Stimulated activated CD4-positive, alpha-beta T cell treated with anti-CD3 and anti-CD28 coated beads, Interleukin-15, amount 100 ng/mL, for 1 hour (primary cell): ENCODE measurements at places on chromosomes 12 and 14.

- DNase-seq = peak; percentile 38
Measured at GRCh38 chr12:57240066-57240921, 10.7 kb downstream of the STAC3 start.

DNA sequence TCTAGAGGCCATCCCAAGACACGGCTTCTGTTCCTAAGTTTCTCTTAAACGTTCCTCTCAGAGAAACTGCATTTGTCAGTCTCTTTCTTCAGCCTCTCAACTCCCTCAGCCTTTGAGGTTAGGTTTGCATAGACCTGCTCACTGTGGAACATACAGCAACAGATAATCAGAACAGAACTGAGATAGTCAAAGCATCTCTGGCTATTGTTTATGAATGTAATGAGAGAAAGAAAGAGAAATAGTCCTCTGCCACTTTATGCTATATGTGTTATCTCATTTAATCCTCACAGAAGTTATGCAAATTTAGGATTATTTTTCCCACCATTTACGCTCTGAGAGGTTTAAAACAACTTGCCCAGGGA is 190.6 kb downstream of the PHLDA1 start:
- DNase-seq = no peak

GRCh38 chr14:92637228-92637627 is 111.2 kb downstream of the LGMN start:
- no peak for DNase-seq

DNA sequence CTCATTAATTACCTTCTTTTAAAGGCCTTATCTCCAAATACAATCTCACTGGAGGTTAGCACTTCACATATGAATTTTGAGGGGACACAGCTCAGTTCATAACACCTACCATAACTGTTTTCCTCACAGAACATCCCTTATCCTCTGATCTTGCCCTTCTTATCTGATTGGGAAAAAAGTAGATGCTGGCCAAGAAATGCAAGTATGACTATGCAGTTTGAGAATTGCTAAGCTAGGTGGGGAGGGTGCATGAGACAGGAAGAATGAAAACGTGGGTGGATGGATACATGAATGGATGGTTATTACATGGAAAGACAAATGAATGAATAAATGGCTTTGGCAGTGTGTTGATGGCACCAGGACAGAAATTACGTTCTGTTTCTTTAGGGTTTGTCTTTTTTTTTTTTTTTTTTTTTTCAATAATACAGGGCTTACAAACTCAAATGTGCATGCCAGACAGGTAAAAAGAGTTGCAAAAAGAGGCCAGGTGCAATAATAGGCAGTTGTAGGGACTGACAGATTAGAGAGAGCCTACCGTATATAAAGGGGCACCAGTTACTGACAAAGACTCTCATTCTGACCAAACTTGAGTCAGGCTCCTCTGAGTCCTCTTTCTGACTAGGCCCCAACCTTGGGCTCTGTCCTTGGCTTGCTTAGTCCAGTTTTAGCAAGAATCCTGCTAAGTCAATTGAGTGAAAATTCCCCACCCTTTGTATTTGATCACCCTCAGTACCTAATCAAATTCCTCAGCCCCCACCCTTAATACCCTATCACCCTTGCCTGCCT is 304.9 kb downstream of the ZFP36L1 start:
- no peak for DNase-seq

- DNase-seq = no peak
Measured at GRCh38 chr12:80708975-80709328, 1.5 kb downstream of the MYF6 start.

DNA sequence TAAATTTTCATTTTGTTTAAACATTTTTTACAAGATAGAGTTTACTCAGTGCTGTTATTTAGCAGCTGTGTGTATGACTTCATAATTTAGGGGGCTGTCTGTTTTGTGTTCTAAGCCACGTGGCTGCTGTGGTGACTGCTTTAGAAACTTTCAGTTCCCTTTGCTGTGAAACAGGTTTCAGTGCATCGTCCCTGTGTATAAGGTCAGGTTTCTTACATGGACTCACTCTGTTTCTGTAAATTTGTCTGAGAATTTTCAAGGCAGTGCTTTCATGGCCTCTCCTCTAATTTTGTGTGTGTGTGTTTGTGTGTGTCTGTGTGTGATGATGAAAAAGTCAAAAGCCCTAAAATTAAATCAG is 32.4 kb downstream of the BICD1 start:
- no peak for DNase-seq

GRCh38 chr14:22143363-22143762 is 445.7 kb downstream of the DAD1 start:
- no peak for DNase-seq

- DNase-seq = no peak
Measured at GRCh38 chr14:64953661-64954060, 11.1 kb upstream of the GPX2 start.

DNA sequence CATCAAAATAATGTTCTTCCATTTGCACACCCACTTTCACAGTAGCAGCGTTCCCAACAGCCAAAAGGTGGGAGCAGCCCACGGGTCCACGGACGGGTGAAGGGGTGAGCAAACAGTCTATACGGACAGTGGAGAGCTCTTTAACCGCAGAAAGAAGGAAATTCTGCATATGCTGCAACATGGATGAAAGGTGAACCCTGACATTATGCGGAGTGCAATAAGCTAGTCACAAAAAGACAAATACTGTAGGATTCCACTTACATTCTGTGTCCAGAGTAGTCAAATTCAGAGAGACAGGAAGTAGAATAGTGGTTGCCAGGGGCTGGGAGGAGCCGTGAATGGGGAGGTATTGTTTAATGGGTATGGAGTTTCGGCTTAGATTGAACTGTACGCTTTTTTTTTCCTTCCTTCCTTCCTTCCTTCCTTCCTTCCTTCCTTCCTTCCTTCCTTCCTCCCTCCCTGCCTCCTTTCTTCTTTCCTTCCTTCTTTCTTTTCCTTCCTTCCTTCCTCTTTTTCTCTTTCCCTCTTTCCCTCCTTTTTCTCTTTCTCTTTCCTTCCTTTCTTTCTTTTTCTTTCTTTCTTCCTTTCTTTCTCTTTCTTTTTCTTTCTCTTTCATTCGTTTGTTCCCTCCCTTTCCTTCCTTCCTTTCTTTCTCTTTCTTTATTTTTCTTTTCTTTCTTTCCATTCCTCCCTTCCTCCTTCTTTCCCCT is 15.8 kb upstream of the ANKRD9 start:
- no peak for DNase-seq

DNA sequence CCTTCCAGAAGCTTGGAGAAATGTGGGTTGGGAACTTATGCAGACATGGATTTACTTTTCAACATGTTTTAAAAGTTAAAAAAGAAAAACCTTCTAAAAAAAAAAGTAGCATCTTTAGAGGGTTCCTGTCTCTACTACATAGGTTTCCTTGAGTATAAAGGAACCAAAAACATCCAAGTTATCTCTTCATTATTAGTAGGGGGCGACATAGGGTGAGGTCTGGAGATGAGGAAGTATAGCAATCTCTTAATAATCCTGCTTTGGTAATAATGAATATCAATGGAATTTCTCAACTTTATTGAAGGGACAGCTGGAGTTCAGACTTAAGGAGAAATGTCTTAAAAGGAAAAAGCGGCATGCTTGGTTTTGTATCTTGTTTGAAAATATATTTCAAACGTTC is 6.5 kb upstream of the PLXNC1 start:
- no peak for DNase-seq

GRCh38 chr14:60651086-60651795 is 2.0 kb upstream of the SIX1 start:
- DNase-seq = no peak

DNA sequence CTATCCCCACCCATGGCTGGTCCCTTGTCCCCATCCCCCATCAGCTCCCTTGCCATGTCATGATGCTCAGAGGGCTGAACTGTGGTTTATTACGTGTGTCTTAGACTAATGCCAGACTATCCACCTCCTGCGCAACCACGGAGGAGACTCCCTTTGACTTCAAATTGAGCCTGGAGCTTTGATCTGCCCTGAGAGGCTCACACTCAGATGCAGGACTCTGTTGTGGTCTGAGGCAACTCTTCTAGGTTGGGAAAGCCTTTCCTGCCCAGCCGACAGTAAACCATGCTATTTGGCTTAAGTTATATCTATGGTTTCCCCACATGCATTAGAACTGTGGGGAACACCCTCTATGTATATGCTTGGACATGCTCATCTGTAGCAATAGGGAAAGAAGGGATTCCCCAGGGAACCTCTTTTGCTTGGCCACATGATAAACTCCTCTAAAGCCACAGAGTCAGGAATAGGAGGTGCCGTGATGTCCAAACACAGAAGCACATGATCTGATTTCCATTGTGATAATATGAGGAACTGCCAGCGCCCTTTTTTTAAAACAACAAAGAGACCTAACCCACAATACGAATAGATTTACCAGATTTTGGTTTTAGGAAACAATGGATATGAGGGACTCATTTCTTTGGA is 11.1 kb upstream of the LGALS3 start:
- no peak for DNase-seq

- no peak for DNase-seq
Measured at GRCh38 chr12:122891661-122892525, 4.0 kb downstream of the VPS37B start.

- no peak for DNase-seq
Measured at GRCh38 chr12:125954362-125954761, 889.1 kb downstream of the AACS start.

GRCh38 chr12:24948757-24949722 is at the start of gene BCAT1:
Gene BCAT1, minus strand, starts transcription at chr12:24949101. Its CDS starts 169 bp downstream, at chr12:24948932.
- peak; percentile 19 for DNase-seq

DNA sequence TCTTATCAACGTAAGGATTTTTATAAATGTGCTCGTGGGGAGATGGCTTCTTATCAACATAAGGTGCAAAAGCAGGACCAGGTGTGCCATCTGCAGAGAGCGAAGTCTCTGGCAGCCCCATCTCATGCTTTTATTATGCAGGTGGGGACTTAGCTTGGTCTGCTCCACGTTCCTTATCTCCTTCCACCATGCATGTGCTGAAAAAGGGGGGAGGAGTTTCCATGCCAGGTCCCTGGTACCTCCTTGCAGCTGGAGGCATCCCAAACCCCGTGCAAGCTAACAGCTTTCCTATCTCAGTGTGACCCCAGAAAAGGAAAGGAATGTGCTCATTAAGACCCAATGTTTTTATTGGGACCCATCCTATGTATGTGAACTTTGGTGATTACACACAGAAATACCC is 608.5 kb downstream of the TMEM121 start:
- no peak for DNase-seq

DNA sequence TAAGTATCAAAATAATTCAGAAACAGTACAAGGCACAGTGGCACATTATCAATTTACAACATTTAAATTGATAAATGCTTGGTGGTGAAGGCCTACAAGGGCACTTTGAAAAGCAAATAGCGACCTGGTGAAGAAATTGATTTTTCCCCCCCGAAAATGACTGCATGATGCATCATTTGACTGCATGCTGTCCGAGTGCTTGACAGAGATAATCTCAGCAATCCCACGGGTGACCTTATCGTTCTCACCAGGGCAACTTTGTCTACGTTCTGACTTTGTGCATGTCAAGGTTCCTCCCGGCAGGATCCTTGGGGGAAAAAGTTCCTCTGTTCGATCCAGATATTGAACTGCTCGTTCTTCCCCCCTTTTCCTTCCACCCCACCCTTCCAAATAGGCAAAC is 384.8 kb downstream of the EGLN3 start:
- no peak for DNase-seq

DNA sequence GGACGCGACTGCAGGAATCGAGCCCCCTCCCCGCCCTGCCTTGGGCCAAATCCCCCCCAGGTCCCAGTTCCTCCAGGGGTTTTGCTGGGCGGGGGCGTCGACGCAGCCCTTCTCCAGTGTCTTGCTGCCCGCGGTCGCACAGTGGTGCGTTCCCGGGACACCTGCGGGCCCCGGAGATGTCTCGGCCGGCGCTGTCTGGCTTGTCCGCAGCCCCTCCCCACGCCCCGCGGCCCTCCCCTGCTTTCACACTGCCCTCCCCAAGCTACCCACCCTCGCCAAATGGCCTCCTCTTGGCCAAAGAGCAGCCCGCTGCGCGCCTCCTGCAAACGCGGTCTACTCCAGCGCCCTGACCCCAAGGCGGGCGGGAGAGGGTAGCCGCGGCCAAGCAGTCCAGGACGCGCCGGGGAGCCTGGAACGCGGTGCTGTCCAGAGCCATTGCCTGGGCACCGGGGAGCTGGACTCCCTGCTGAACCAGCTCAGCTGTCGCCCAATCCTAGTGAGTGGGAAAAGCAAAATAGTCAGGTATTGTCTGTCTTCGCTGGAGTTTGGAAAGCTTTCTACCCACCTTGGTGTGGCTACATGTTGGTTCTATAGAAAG is 122.0 kb downstream of the AACS start:
- DNase-seq = no peak

DNA sequence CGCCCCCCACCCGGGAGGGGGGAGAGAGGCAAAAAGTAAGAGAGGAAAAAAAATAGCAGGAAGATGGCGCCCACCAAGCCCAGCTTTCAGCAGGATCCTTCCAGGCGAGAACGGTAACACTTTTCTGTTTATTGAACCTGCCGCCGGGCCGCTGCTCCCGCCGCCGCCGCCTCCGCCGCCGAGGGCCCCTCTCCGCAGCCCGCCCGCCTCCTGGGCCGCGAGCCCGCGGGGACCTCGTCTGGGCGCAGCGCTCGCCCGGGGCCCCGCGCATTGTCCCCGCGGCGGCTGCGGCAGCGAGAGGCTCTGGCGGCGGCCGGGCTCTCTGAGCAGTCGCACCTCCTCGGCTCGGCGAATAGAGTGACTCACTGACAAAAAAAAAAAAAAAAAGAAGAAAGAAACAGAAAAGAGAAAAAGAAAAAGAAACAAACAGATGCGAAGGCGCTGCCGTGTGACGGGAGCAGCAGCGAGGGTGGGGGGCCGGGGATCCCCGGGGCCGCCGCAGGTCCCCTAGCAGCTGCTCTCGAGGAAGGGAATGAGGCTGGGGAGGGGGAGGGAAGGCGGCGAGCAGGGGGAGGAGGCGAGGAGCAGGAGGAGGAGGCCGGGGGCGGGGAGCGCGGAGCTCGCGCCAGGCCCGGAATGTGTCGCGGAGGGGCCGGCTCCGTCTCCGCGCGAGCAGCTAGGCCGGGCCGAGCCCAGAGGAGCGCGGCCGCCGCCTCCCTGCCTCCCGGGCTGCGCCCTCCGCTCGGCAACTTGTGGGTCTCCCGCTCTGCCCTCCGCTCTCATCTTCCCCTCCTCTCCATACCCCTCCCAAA is 781 bp downstream of the NPAS3 start:
- DNase-seq = no peak

- DNase-seq = no peak
Measured at GRCh38 chr12:48351022-48351708, 446 bp upstream of the ZNF641 start.

- DNase-seq = no peak
Measured at GRCh38 chr12:107903341-107904061, 129.0 kb downstream of the ASCL4 start.

GRCh38 chr12:27927347-27927746 is 45.2 kb downstream of the PTHLH start:
- DNase-seq = no peak

DNA sequence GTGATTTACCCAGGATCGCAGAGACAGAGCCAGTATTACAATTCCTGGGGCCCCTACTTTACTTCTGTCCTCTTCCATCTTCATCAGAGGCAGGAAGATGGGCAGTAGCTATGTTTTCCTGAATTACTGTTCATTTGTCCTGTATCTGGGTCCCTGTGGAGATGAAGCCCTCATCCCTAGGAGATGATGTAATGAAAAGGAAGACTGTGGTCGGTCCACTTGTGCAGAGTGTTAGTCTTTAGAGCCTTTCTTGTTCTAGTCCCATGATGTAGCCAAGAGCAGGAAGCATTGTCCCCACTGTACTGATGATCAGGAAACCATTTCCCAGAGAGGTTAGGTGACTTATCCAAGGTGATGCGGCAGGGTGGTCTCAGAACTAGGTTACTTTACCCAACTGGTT is 2.6 kb downstream of the CD9 start:
- DNase-seq = no peak
